ENCODE measurements at places on chromosomes 4 and X.

DNA sequence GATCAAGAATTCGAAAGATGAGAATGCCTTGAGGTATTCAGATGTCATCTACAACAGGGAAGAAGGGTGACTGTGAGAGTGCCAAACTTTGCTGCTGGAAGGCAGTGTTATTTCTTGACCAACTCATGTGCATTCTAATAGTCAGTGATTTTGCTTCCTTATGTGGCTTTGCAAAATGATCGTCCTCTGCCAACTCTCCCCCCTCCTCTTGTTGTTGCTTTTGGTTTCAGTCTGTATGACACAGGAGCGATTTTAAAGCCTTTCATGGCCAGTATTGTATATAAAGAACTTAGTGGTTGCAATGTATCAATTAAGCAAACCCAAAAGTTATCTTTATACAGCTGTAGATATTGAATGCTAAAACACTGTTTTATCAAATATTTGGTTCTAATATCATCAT lies 379.1 kb downstream of the IL1RAPL1 start:
- peak; percentile 7 for DNase-seq

- no peak for DNase-seq
Measured at GRCh38 chr4:112807083-112807482, 170.1 kb downstream of the LARP7 start.

- DNase-seq: no peak
Measured at GRCh38 chr4:63619771-63620170, 789.5 kb downstream of the TECRL start.

- no peak for DNase-seq
Measured at GRCh38 chr4:44701037-44701436, 22.8 kb downstream of the GUF1 start.

DNA sequence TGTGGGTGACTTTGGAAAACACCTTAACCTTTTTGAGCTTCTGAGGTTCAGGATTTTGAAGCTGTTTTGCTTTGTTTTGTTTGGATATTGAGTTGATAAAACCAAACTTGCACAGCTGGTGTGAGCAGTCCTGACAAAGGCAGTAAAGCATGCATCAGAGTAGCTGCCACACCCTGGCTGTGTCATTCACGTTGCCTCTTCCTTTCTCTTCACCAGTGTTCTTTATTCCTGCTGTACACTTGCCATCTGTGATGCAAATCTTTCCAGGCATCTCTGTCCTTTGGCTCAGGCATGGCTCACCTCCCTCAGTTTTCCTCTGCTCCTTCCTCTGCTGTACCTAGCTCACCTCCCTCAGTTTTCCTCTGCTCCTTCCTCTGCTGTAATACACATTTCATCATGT lies 1850.2 kb upstream of the AGA start:
- no peak for DNase-seq

DNA sequence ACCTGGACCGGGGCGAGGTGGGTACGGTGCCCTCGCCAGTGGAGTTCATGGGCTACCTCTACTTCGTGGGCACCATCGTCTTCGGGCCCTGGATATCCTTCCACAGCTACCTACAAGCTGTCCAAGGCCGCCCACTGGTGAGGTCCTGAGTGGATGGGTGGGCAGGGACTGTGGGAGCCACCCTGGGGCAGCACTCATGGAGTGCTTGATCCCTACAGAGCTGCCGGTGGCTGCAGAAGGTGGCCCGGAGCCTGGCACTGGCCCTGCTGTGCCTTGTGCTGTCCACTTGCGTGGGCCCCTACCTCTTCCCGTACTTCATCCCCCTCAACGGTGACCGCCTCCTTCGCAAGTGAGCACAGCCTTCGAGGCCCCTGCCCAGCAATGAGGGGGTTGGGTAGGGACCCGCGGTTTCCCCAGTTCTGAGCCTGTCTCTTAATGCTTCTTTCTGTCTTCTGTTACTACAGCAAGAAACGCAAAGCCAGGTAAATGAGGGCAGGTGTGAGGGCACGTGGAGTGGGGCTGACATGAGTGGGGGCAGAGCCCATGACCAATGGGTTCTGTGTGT lies 3.7 kb downstream of the PORCN start:
- no peak for DNase-seq

GRCh38 chr4:52752936-52753335 lies 1.7 kb upstream of the ERVMER34-1 start:
- peak; percentile 33 for DNase-seq

GRCh38 chr4:184587221-184587620 lies 62.0 kb downstream of the CASP3 start:
- no peak for DNase-seq

DNA sequence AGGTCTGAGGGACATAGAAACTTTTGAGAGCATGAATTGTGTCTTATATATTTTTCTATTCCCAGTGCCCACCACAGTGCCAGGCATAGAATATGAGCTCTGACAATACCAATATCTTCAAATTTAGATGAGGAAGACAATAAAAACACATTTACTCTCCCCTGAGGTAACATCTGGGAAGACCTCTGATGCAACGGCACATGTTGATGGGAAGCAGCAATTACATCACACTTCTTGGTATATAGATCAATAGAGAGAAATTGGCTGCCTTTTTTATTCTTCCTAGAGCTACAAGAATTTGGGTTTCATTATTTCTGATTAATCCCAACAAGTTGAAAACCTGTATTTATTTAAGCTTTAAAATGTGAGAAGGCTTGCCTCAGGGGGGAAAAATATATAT lies 67.4 kb upstream of the SMAD1 start:
- DNase-seq: no peak

GRCh38 chr4:117162976-117163375 lies 77.6 kb upstream of the TRAM1L1 start:
- DNase-seq: no peak

DNA sequence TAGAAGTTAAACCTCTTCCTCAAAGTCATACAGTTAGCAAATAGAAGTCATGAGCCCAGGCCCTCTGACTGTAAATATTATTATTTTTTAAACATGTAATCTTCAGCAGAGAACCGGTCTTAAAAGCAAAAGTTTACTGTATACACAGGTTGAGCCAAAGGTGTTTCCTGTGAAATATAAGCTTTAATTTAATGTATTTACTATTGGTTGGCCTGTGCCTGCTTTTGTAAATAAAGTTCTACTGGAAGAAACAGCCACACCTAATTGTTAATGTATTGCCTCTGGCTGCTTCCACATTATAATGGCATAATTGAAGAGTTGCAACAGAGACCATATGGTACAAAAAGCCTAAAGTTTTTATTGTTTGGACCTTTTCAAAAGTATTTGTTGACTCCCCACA lies 61.0 kb upstream of the PRDM8 start:
- no peak for DNase-seq

GRCh38 chrX:63746278-63746677 lies 38.7 kb downstream of the ARHGEF9 start:
- DNase-seq: no peak

DNA sequence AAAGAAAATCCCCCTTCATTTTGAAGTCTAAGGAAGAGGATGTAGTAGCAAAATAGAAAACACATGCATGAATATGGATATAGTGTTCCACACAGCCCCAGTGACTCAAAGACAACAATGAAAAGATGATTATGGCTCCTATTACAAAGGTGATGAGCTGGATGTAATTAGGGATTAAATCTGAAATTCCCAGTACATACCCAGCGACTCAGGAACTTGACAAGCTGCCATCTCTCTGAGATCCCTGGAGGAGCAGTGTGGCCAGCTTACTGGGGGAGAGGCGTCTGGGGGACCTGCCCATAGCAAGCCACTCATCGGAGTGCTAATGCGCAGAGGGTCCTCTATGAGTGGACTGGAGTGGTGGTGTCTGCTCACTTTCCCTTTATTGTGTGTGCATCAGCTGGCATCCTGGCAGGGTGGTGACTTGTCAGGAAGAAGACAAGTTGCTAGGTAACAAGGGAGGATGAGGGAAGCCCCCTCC lies 42.7 kb upstream of the MGST2 start:
- DNase-seq: no peak

DNA sequence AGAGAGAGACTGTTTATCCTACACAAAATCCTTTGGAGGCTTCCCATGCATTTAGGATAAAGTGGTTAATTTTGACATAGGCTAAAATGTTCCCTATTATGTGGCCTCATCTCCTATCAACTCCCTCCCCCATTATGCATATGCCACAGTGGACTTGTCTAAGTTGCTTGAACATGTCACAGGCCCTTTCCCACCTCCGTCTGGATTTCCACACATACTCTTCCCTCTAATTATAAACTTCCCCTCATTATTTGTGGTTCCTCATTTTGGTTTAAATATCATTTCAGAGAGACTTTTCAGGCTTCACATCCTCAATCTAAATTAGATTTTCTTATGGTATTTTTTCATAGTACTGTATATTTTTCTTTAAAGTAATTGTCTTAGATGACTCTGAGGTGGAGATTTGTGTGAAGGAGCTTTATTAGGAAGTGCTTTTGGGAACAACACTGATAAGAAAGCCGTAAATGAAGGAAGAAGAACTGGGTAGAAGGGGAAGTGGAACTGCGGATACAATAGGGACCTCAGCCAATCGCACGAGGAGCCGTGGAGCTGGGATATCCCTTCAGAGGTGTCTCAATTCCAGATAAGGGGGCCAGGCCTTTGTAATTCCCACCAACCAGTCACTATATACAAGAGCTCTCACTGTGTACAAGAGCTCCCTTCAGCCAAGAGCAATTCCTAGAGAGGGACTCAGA lies 7.9 kb downstream of the C4orf17 start:
- no peak for DNase-seq

Measured in astrocyte of the spinal cord (primary cell).